ENCODE measurements at places on chromosomes 4 and X.

- DNase-seq, result no peak
Measured at GRCh38 chrX:129525896-129526295, 2.6 kb upstream of the SMARCA1 start.

DNA sequence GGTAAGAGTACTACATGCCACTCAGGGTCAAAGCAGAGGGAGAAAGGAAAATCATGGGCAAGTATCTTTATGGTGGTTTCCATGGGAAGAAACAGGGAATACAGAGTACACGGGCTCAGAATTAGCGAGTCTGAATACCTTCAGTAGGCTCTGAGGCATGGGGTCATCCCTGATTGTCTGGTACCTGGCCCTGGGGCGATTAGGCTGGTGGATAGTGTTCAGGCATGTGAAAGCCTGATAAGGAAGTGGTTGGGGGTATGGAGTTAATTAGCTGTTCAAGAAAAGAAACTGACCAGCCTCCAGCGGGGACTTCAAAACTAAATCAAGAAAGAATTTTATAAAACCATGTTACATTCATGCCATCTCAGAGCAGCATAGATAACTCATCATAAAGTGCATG is 518.8 kb downstream of the RAB28 start:
- no peak for DNase-seq

DNA sequence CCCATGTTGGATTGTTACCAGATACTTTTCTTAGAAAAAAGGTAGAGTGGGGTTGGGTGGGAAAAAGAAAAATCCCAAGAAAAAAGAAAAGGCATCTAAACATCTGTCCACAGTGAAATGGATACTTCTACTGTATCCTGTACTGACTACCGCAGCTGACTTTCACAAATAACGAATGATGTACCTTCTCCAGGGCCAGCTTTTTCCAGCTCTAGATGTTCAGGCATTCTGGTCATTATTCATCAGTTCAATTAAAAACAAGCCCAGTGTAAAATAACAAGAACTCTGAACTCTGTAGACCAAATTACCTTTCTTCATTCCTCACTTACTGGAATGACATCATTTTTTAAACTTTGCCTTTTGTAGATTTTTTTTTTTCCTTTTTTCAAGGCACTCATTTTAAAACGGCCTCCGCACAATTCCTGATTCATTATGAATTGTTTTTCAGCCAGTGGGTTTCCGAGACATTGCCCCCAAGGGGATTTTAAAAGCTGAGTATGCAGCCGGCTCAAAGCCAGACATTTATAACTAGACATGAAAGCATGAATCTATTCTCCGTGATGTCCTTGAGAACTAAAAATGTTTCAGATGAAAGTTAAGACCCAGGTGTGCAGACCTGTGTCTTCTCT is 113.5 kb downstream of the PRKX start:
- DNase-seq, result no peak

DNA sequence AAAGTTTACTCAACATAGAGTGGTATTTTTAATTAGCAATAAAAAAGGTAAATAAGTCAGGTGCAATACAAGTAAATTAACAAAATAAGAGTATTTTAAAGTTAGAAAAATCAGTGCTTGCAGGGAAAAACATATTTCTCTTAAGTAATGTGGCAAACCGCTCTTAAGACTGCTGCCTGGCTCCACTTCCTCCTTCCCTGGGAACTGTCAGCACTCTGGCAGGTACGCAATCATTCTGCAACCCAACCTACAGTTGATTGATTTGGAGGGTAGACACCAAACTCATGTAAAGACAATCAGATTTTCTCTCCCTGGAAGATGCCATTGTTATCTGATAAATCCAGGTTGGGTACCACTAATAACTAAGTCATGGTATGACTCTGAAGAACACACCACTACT is 63.9 kb downstream of the PPP3CA start:
- no peak for DNase-seq

DNA sequence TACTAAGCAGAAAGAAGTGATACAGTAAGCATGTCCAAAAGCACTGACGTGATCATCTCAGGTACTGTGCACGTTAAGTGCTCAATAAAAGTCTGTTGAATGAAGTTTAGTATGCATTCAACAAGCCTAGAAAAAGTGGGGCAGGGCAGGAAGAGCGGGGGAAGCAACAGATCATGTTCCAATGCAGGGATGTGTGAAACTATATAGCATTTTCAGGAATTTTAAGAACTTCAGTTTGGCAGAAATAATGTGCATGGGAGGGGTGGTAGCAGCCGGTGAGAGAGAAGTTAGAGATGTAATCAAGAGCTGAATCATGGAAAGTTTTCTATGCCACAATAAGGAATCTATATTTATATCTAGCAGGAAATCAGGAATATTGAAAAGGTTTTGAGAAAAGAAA is 19.2 kb upstream of the CCNA2 start:
- DNase-seq, result no peak

DNA sequence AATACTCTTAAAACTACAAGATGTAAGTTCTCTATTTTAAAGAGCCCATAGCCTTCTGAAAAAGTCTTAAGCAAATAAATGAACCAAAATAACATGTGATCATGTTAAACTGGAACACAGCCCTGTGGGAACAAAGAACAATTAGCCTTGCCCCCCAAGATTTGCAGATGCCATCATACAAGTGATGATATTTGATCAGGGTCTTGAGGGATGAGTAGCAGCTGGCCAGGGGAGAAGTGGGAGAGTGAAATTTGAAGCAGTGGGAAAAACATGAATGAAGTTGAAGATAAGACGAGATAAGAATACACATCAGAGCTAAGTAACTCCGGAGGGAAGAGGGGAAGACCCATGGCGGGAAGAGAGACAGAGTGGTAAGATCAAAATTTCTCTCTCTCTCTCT is 450.1 kb upstream of the FTHL17 start:
- DNase-seq, result no peak

DNA sequence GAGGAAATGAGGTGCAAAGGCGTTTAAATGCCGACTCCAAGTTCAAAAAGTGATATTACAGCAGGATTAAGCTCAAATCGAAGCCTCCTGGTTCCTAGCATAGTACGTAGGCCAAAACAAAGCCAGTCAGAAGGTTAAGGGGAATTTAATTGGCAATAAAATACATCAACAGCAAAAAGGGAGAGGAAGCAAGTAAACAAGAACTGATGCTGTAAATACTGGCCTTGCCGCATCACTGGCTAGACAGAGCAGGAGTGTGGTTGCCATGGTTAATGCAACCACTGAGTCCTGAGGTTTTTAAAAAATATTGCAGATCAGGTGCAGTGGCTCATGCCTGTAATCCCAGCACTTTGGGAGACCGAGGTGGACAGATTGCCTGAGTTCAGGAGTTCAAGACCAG is 63.2 kb upstream of the FBXW7 start:
- DNase-seq, result no peak

DNA sequence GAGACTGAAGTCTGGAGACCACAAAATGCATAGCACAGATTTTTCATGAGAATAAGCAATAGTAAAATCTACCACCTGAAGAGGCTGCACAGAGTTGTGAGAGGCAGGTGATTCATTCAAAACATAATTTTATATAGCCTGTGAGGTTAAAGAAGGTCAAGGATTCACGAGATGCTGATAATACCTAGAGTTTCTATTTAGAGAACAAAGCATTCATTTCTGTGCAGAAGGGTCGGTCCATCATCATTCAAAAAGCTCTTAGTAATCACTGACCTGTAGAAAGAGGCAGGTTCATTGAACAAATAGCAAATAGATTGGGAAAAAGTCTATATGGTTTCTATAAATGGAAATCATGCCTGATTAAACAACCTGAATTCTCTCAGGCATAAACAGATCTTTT is 26.6 kb downstream of the GABRB1 start:
- DNase-seq, result no peak

DNA sequence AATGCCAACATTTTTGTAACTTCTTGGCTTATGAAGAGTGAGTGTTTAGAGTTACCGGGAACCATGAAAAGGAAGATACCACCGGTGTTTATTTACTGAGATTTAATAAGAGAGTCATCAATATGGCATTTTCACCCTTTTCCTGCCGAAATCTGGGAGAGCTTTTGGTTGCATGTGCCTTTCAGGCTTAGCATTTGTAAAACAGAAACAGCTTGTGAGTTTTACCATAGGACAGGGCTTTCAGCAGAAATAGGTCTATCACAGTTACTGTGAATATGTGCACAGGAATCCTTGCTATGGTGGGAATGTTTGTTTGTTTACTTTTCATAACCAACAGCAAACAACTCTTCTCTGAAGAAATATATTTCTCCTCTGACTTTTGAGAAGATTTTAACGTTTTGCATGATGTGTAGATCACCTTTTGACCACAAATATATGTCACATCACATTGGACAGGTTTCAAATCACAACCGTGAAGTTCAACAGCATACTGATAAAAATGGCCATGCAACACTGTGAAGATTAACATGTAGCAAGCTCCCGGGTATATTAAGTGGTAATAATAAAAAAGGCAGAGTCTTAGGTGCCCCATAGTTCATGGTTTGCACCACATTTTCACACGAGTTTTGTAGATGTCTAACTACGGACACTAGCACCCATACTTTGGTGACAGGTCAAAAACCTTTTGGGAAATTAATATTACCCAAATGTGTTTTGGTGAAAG is 21.3 kb downstream of the ARHGAP24 start:
- DNase-seq, result peak; percentile 30

GRCh38 chrX:102154900-102155805 is 624 bp downstream of the BEX5 start:
- no peak for DNase-seq

- DNase-seq, result no peak
Measured at GRCh38 chrX:6225288-6225910, 3.3 kb downstream of the NLGN4X start.

GRCh38 chrX:117969782-117970181 is 146.8 kb downstream of the KLHL13 start:
- no peak for DNase-seq

- peak; percentile 37 for DNase-seq
Measured at GRCh38 chrX:71859637-71860036, 51.0 kb upstream of the NHSL2 start.

GRCh38 chrX:28127662-28128061 is 146.4 kb upstream of the DCAF8L1 start:
- DNase-seq, result no peak

DNA sequence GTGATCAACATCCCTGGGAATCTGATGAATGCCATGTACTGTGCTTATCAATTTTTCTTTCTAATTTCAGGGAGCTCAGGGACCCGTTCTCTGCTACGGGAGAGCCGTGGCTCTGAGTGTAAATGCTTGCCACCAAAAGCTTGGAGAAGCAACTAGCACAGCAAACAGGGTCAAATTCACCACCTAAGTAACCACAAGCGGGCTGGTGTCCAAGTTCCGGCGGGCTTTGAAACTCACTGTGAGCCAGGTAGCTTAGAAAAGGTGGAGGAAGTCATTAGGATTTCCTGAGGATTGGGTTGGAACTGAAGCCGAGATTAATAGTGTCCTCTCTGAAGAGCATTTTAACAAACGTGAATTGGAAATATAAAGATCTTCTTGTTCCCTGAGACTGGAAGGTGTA is 87.2 kb downstream of the CLDN34 start:
- no peak for DNase-seq

- no peak for DNase-seq
Measured at GRCh38 chr4:23811161-23811560, 78.7 kb downstream of the PPARGC1A start.

- DNase-seq, result no peak
Measured at GRCh38 chrX:23786268-23786815, 3.4 kb downstream of the SAT1 start.

DNA sequence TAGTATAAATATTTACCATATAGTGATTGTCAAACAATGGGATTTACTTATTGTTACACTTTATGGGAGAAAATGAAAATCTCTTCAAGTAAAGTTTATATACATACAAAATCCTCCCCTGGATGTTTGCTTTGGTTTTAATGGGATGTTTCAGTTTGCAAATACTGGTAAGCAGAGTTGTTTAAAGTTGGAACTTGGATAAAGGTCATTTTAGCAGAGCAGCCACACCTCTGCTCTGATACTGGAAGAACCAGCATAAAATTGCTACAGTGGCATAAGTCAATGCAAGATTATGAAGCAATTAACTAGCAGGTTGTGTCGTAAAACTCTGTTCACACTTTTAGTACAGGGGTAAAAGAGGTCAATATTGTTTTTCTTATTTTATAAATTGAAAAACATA is 101.2 kb downstream of the TRAPPC11 start:
- DNase-seq, result no peak

Data from H4 (cell line).